Gastrocnemius medialis (tissue), 4 donors: ENCODE measurements at places on chromosomes 16 and 17.
A peak's percentile ranks its signal among the peaks of the same experiment; 100 is the strongest.

- H3K27ac ChIP-seq: no peak overlapping the region
- H3K27me3 ChIP-seq: no peaks in the 10 kb centered on the region
- H3K4me3 ChIP-seq: no peak overlapping the region
- peaks cover 20% of the 10 kb centered on the region for H3K4me1 ChIP-seq
- no peak for DNase-seq
These were observed 6.1 kb downstream of the ACADVL start for GRCh38 chr17:7225711-7226331.

GRCh38 chr17:1203111-1203966, 23.6 kb upstream of the ABR start:
- H3K27ac ChIP-seq: peak overlapping the region; percentile 59
- H3K4me1 ChIP-seq: no peaks in the 10 kb centered on the region
- H3K36me3 ChIP-seq: no peaks in the 10 kb centered on the region
- peaks cover 6% of the 10 kb centered on the region for H3K27me3 ChIP-seq
- DNase-seq: peak; percentile 39
- H3K4me3 ChIP-seq: peak overlapping the region; percentile 82

GRCh38 chr16:84408314-84408690, 40.0 kb downstream of the ATP2C2 start:
- H3K36me3 ChIP-seq: no peaks in the 10 kb centered on the region
- no peaks in the 10 kb centered on the region for H3K4me1 ChIP-seq
- H3K27ac ChIP-seq: no peak overlapping the region
- peaks cover 22% of the 10 kb centered on the region for H3K27me3 ChIP-seq
- DNase-seq: no peak

- peak overlapping the region; percentile 44 for H3K27ac ChIP-seq
- DNase-seq: no peak
- H3K4me3 ChIP-seq: no peak overlapping the region
- peaks cover 39% of the 10 kb centered on the region for H3K4me1 ChIP-seq
- H3K36me3 ChIP-seq: peaks cover 5% of the 10 kb centered on the region
These were observed 32.5 kb downstream of the IST1 start for GRCh38 chr16:71927787-71928186.

GRCh38 chr16:49757559-49758069, 98.3 kb downstream of the ZNF423 start:
- no peaks in the 10 kb centered on the region for H3K27me3 ChIP-seq
- no peak overlapping the region for H3K27ac ChIP-seq
- no peaks in the 10 kb centered on the region for H3K36me3 ChIP-seq
- peaks cover 3% of the 10 kb centered on the region for H3K4me1 ChIP-seq
- no peak for DNase-seq
- H3K4me3 ChIP-seq: no peak overlapping the region

GRCh38 chr16:14346278-14347142, 275.4 kb downstream of the MRTFB start:
- DNase-seq: no peak
- H3K4me3 ChIP-seq: no peak overlapping the region
- H3K4me1 ChIP-seq: peaks cover 23% of the 10 kb centered on the region
- peak overlapping the region; percentile 78 for H3K27ac ChIP-seq

DNA sequence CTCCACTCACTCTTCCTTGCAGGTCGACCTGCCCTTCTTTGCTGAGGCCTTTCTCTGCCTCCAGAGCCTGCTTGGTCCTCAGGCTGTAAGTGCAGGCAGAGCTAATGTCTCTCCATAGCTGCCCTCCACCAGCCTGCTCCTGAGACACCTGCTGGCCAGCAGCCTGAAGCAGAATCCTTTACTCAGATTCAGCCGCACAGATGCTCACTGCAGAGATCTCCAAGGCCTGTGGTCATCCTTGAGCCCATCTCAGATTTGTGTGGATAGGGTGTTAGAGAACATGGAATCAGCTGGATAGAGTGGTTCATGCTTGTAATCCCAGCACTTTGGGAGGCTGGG, 11.5 kb downstream of the DEXI start:
- no peak overlapping the region for H3K27ac ChIP-seq
- H3K4me1 ChIP-seq: peaks cover 49% of the 10 kb centered on the region
- no peaks in the 10 kb centered on the region for H3K36me3 ChIP-seq
- H3K27me3 ChIP-seq: no peaks in the 10 kb centered on the region
- H3K4me3 ChIP-seq: no peak overlapping the region
- DNase-seq: no peak

- H3K36me3 ChIP-seq: no peaks in the 10 kb centered on the region
- DNase-seq: no peak
- H3K4me3 ChIP-seq: no peak overlapping the region
These were observed 49.7 kb upstream of the CCL2 start for GRCh38 chr17:34205401-34205800.

- no peak for DNase-seq
- H3K27ac ChIP-seq: no peak overlapping the region
- no peaks in the 10 kb centered on the region for H3K36me3 ChIP-seq
- H3K4me3 ChIP-seq: no peak overlapping the region
These were observed 54.6 kb downstream of the ABCC12 start for GRCh38 chr16:48101069-48101674.

- no peak for DNase-seq
- H3K27me3 ChIP-seq: peaks cover 16% of the 10 kb centered on the region
- no peak overlapping the region for H3K4me3 ChIP-seq
- H3K36me3 ChIP-seq: no peaks in the 10 kb centered on the region
These were observed 41.5 kb upstream of the GNG13 start for GRCh38 chr16:842061-842476.

DNA sequence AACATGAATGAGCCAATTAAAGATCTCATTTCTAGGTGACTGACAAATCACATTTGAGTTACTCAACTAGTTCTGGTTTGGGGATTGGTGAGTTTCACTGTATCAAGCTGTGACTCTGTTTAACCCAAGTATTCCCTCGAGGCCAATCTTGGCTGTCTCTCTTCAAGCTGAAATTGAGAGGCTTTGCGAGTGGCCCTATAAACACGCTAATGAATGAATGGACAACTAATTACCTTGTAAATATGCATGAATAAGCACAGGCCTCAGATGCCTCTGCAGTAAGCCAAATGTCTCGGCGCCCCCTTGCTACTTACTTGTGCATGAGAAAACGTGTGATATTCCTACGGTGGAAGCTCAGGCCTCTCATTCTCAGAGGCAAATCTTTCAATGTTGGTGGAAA, 450.3 kb upstream of the PSMD7 start:
- no peak overlapping the region for H3K27ac ChIP-seq
- no peak for DNase-seq
- no peaks in the 10 kb centered on the region for H3K36me3 ChIP-seq
- H3K27me3 ChIP-seq: no peaks in the 10 kb centered on the region

- no peak overlapping the region for H3K4me3 ChIP-seq
- peaks cover 23% of the 10 kb centered on the region for H3K36me3 ChIP-seq
- peaks cover 10% of the 10 kb centered on the region for H3K4me1 ChIP-seq
- peak overlapping the region; percentile 100 for H3K27ac ChIP-seq
- no peak for DNase-seq
- no peaks in the 10 kb centered on the region for H3K27me3 ChIP-seq
These were observed 8.2 kb downstream of the SPAG7 start for GRCh38 chr17:4959261-4959965.

- no peaks in the 10 kb centered on the region for H3K27me3 ChIP-seq
- DNase-seq: peak; percentile 44
- H3K36me3 ChIP-seq: no peaks in the 10 kb centered on the region
- no peak overlapping the region for H3K4me3 ChIP-seq
These were observed 11.1 kb downstream of the NLRC5 start for GRCh38 chr16:57000271-57001025.

DNA sequence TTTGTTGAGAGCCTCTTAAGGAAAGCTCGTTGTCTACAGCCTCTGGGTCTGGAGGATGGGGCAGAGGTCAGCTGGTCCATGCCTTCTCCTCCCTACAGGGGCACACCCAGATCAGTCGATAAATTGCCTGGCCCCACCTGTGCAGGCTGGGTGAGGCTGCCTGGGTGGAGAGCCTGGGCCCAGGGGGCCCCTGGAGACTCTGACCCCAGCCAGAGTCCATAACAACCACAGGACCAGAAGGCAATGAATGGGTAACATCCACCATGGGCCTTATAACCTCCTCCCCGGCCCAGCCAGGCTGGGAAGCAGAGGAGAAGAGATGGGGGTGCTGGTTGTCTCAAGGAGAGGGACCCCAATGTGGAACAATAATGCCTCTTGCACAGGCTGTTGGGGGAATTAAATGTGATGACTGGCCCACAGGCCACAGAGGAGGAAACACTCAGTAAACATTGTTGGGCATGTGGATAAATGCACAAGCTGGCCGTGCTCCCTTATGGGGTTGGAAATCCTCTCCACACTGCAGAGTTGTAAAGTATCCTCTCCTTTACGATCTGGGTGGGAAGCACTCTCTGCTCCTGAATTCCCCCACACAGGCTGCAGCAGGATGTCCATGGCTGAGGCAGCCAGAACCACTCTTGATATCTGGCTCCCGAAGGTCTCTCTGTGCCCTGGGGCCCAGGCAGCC, 56.7 kb upstream of the TOB1 start:
- DNase-seq: no peak
- no peaks in the 10 kb centered on the region for H3K36me3 ChIP-seq
- H3K27ac ChIP-seq: no peak overlapping the region
- H3K27me3 ChIP-seq: no peaks in the 10 kb centered on the region
- no peak overlapping the region for H3K4me3 ChIP-seq

GRCh38 chr16:59060207-59060606, 326.1 kb upstream of the GOT2 start:
- H3K27me3 ChIP-seq: no peaks in the 10 kb centered on the region
- H3K36me3 ChIP-seq: no peaks in the 10 kb centered on the region
- no peak overlapping the region for H3K4me3 ChIP-seq
- no peak overlapping the region for H3K27ac ChIP-seq
- H3K4me1 ChIP-seq: no peaks in the 10 kb centered on the region
- no peak for DNase-seq

GRCh38 chr17:17416007-17416399, 60.8 kb upstream of the MED9 start:
- H3K4me3 ChIP-seq: no peak overlapping the region
- DNase-seq: peak; percentile 34
- peaks cover 13% of the 10 kb centered on the region for H3K27me3 ChIP-seq
- peak overlapping the region; percentile 40 for H3K27ac ChIP-seq
- peaks cover 27% of the 10 kb centered on the region for H3K4me1 ChIP-seq

- no peak overlapping the region for H3K27ac ChIP-seq
- no peaks in the 10 kb centered on the region for H3K27me3 ChIP-seq
- no peaks in the 10 kb centered on the region for H3K4me1 ChIP-seq
- H3K36me3 ChIP-seq: no peaks in the 10 kb centered on the region
- DNase-seq: no peak
- no peak overlapping the region for H3K4me3 ChIP-seq
These were observed 9.6 kb upstream of the CHP2 start for GRCh38 chr16:23745263-23745662.

DNA sequence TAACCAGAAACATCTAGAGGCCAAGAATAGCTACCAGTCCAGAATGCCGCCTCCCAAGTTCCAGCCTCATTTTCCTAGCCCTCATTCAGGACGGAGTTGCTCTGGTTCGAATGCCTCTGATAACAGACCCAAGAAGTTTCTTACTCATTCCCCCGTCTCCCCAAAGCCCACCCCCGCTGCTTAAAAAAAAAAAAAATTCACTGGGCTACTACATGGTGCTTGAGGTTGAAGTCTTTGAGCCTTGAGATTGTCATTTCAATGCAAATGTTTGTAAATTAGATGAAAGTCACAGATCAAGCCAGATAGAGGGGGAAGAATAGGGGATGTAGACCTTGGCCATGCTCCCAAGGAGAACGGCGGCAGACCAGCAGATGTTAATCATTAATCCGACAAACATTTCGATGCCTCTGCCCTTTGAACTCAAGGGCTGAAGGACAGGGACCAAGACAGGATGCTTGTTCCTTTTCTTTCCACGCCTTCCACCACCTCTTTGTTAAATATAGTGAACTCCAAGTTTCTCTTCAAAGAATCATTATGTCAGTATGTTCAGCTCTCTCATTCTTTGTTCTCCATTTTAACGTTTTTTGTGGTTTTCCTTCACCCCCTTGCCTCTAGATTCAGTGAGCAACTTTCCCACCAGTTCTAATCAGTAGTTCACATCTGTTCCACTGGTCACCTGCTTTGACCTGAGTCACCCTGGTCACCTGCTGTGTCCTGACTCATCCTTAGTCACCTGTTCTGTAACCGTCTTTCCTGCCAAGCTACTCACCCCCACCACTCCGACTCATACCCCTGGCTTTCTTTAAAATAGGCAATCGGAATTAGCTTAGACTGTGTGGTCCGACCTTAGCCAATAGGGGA, 190.3 kb downstream of the CPPED1 start:
- no peaks in the 10 kb centered on the region for H3K4me1 ChIP-seq
- H3K27me3 ChIP-seq: no peaks in the 10 kb centered on the region
- no peak overlapping the region for H3K4me3 ChIP-seq

DNA sequence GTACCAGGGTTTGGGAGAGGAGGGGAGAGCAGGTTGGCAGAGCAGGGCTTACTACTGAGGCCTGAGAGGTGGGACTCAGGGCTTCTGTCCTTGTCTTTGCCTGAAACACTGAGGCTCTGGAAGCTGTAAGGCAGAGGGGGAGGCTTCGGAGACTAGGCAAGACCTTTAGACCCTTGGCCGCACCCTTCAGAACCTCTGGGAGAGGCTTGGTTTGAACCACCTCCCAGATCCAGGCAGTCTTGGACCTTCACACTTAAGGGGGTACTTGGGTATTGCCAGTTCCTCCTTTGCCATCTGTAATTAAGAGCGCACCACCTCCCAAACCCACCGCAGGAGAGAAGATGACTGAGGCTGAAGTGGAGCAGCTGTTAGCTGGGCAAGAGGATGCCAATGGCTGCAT, 12.9 kb downstream of the MYL4 start:
- H3K27me3 ChIP-seq: no peaks in the 10 kb centered on the region
- no peak overlapping the region for H3K4me3 ChIP-seq
- DNase-seq: no peak
- no peaks in the 10 kb centered on the region for H3K36me3 ChIP-seq
- H3K27ac ChIP-seq: no peak overlapping the region
- peaks cover 12% of the 10 kb centered on the region for H3K4me1 ChIP-seq

DNA sequence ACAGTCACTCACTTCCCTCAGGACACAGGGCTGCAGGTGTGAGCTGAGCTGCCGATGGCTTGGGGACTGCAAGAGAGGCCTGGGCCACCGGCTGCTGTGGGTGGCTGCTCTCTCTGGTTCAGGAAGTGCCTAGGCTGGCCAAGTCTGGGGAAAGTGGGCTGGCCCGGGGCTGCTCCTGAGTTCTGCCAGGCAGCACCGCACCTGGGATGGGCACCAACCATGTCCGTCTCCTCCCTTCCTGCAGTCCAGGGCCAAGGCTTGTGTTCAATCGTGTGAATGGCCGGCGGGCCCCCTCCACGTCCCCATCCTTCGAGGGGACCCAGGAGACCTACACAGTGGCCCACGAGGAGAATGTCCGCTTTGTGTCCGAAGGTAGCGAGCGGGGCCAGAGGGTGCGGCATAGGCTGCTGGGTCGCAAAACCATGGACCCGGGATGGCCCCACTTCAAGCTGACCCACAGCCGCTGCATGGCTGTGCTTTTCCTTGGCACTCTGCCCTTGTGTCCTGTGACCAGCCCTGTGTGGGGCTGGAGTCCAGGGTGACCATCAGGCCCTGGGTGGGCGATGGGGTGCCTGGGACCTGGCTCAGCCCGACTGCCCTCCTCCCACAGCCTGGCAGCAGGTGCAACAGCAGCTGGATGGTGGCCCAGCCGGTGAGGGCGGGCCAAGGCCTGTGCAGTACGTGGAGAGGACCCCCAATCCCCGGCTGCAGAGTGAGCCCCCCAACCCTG, 1.8 kb upstream of the WDR90 start:
- no peaks in the 10 kb centered on the region for H3K27me3 ChIP-seq
- peak overlapping the region; percentile 63 for H3K4me3 ChIP-seq
- H3K36me3 ChIP-seq: no peaks in the 10 kb centered on the region

GRCh38 chr17:80270836-80271235, 10.2 kb downstream of the RNF213 start:
- H3K36me3 ChIP-seq: no peaks in the 10 kb centered on the region
- H3K27ac ChIP-seq: no peak overlapping the region
- DNase-seq: no peak
- H3K4me3 ChIP-seq: no peak overlapping the region
